ENCODE measurements at places on chromosomes 5 and 9. TPM values are rescaled to one million over a fixed set of nuclear protein-coding genes. Genes with fewer than 3 reads are reported as not detected.

TIMD4 gene
- 0.80 TPM for polyA plus RNA-seq

SLC36A2 gene
- 8.9 TPM for polyA plus RNA-seq

SNCAIP gene
- 22.3 TPM for polyA plus RNA-seq

- DNase-seq: no peak
These were observed 85.6 kb upstream of the SLC44A1 start for GRCh38 chr9:105158898-105159297.

DNA sequence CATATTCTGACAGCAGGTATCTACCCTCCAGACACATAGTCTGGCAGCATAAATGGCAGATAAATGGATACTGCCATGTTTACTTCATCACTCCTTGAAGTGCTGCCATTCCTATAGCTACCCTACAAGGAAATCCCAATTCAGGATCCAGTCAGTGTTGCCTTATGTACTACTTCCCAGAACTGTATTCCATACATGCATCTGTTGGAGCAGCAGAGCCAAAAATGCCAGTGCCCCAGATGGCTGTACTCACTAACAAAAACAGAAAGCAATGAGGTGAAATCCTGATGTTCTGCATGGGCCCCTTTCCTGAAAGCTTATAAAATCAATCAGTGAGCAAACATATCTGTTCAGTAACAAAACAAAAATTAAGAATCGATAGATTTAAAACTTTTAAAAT is 490.0 kb upstream of the COX7C start:
- DNase-seq: no peak

- no peak for DNase-seq
These were observed 25.9 kb upstream of the NDST1 start for GRCh38 chr5:150481972-150482406.

DNA sequence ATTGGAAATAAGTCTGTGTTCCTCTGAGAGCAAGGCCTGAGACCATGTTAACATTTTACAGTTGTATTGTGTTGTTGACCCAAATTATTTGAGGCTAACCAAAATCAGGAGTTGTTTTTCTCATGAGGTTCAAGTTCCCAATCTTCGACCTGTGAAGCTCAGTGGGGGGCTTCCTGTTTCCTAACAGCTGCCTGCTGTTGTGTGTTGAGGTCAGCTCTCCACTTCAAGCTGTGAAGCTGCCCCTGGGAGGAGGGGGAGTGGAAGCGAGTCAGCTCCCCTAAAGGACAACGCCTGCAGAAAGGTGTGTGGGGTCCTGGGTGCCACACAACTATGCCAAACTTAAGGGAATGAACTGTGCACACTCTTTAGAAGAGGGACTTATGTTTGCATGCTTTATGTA is 295.5 kb downstream of the IRX1 start:
- DNase-seq: no peak

GRCh38 chr5:168598639-168599038 is 19.5 kb upstream of the PANK3 start:
- no peak for DNase-seq

DNA sequence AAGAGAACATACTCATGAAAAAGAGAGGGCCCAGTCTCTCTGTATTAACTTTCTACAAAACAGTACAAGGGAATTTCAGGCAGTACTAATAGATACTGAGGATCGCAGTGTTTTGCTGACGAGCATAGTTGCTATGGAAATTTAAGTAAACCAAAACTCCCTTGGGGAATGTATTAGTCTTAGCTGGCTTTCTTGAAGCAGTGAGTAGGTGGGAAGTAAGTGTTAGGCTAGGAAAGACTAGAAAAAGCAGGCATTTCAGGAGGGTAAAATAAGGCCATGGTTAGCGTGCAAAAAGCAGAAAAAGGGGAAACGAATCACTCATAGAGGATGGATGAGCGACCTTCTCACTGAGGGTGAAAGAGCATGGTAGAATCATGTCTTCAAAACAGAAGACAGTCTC is 84.3 kb upstream of the ACTBL2 start:
- no peak for DNase-seq

- DNase-seq: no peak
These were observed 81.2 kb downstream of the MRPS27 start for GRCh38 chr5:72238712-72239445.

DNA sequence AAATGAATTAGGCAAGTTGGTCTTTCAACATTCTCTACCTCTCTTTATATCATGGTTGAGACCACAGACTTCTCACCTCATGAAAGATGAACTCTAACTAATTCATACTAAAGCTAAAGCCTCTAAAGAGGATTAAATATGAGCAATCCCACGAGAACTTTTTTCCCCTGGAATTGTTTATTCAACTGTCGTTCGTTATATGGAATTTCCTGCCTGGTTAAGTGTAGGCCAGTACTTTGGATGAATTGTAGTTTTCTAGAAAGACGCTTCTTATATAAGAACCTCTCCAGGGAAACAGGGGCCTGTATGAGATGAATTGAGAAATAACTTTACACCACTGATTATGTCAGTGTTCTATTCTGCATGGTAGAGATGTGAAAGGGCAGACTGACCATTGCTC is 42.9 kb downstream of the PDCD1LG2 start:
- no peak for DNase-seq

GRCh38 chr5:94815313-94816039 is 197.0 kb downstream of the SLF1 start:
- DNase-seq: no peak

DNA sequence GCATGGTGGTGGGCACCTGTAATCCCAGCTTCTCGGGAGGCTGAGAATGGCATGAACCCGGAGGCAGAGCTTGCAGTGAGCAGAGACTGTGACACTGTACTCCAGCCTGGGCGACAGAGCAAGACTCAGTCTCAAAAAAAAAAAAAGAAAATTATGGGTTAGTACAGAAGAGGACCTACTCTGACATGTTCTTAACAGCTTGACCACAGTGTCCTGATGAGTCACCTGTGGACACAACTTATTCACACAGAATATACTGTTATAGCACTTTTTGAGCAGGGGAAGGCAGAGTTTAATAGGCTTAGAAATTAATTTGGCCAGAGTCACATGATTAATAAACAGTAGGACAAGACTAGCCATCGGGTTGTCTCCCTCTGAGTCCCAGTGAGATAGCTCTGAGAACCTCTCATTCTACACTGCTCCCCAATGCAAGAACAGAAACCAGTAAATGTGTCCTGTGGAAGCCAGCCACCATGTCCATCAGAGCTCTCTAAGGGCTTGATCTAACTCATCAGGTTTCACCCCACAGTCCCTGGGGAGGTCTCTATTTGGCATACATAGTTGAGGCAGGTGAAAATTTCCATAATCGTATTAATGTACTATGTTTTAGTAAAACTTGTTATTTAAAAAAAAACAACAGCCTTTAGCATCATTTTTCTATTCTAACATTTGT is 1077.9 kb upstream of the C9orf72 start:
- DNase-seq: no peak

DNA sequence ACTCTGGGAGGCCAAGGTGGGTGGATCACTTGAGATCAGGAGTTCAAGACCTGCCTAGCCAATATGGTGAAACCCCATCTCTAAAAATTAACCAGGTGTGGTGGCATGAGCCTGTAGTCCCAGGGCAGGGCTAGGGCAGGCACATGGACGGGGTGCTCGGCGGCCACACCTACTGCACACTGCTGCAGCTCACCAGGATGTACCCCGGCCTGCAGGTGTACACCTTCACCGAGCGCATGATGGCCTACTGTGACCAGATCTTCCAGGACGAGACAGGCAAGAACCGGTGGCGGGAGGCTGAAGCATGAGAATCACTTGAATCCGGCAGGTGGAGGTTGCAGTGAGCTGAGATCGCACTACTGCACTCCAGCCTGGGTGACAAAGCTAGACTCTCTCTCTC is 3.2 kb downstream of the ST6GALNAC4 start:
- DNase-seq: no peak
